NCI-H1436 (cell line): ENCODE measurements at places on chromosomes 16 and 17.

DNA sequence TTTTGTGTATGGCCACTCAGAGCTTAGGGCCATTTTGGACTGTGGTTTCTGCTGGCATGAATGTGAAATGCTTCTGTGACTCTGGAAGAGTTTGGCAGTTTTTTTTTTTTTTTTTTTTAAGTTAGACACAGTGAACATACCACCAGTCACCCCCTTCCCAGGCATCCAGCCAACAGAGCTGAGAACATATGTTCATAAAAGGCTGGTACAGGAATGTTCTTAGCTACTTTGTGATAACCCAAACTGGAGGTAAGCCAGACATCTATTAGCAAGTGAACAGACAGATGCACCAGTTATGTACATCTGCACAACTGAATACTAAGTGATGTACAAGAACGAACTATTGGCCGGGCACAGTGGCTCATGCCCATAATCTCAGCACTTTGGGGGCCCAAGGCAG lies 92.7 kb downstream of the ABCC1 start:
- no peak for DNase-seq

DNA sequence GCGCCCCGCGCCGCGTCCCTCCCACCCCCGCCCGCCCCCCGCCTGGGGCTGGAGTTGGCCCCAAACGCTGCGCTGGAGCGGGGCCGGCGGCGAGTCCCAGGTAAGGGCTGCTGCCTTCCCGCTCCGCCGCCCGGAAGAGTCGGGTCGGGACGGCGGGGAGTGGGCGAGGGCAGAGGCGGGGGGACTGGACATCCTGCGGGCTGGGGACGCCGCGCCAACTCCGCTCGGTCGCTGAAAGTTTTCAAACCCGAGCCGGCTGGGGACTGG lies 469 bp downstream of the GPRC5C start:
- no peak for DNase-seq

DNA sequence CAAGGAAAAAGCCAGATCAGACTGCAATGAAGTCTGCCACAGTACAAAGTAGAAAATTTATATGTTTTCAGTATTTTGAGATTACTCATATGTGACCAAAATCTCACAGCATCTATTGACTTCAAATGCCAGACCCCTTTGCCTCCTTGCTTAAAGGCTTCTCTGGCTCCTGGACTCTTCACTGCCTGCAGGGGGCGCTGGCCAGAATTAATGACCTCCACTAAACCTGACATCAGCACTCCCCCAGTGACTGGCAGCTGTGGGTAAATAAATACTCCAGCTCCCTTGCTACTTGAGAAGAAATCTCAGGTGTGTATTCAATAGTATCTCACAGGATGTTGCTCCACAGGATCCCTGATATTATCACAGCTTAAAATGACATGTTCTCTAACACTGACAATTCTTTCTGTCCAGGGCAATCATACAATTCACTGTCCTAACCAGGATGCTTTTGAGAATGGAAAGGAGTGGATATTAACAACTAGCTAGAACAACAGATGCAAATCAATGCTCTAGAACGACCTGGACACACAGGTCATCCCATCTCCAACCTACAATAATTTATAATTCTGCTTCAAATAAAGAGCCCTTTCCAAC lies 4.0 kb downstream of the BECN1 start:
- peak; percentile 54 for DNase-seq

GRCh38 chr17:80890921-80891396 lies 100.7 kb upstream of the CHMP6 start:
- DNase-seq = no peak

DNA sequence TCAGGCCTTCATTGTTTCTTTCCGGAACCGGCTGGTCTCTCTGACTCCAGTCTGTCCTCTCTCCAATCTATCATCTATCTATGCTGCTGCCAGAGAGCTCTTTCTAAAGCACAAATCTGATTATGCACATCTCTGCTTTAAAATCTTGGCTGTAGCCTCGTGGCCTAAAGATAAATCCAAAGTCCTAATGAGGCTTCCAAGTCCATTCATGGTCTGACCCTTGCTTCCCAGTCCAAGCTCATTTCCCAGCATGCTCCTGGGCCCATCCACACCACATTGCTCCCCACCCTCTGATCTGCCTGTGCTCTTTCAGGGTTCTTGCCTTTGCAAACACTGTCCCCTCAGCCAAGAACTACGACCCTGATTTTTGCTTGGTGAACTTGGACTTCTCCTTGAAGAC lies 21.5 kb upstream of the PHB1 start:
- no peak for DNase-seq

- no peak for DNase-seq
These were observed 325.0 kb downstream of the CBLN1 start for GRCh38 chr16:48956620-48957019.

GRCh38 chr16:80896776-80897175 lies 92.4 kb upstream of the CDYL2 start:
- DNase-seq = no peak

GRCh38 chr17:40372031-40372430 lies 7.5 kb upstream of the GJD3 start:
- DNase-seq = no peak

DNA sequence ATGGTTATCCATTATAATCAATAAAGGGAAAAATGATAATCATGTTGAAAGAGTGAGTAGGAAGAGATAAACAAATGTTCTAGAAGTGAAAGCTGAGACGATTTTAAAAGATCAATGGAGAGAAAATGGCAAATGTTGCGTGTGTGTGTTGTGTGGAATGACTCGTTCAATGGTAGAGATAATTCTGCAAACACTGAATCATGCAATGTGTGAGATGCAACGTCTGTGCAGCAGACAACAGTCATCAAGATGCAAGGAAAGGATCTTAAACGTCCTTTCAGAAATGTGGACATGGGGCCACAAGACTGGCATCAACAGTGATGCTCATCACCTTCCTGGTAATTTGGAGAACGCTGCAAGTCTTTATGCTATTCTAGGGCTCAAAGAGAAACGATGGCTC lies 124.4 kb downstream of the CDYL2 start:
- DNase-seq = no peak
